ENCODE measurements at places on chromosomes 2 and 18. TPM values are rescaled to one million over a fixed set of nuclear protein-coding genes. Genes with fewer than 3 reads are reported as not detected.

- no peak for DNase-seq
These were observed 674.9 kb downstream of the ZEB2 start for GRCh38 chr2:143844986-143845385.

- no peak for DNase-seq
These were observed 25.5 kb upstream of the CTNNA2 start for GRCh38 chr2:79487399-79487798.

- no peak for DNase-seq
These were observed 213.2 kb upstream of the CNTNAP5 start for GRCh38 chr2:123811846-123812245.

Gene FBXO36
- polyA plus RNA-seq = 7.6 TPM

DNA sequence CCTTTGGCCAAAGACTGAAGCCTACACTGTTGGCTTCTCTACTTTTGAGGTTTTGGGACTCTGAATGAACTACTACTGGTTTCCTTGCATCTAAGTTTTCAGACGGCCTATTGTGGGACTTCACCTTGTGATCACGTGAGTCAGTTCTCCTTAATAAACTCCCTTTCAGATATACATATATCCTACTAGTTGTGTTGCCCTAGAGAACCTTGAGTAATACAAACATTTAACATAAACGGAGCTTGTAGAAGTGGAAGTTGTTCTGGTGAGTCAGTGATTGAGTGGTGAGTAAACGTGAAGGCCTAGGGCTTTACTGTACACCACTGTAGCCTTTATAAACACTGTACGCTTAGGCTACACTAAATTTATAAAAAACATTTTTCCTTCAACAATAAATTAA, 107.2 kb upstream of the CDH2 start:
- no peak for DNase-seq

- DNase-seq = no peak
These were observed 44.1 kb downstream of the MREG start for GRCh38 chr2:215969131-215969841.

DNA sequence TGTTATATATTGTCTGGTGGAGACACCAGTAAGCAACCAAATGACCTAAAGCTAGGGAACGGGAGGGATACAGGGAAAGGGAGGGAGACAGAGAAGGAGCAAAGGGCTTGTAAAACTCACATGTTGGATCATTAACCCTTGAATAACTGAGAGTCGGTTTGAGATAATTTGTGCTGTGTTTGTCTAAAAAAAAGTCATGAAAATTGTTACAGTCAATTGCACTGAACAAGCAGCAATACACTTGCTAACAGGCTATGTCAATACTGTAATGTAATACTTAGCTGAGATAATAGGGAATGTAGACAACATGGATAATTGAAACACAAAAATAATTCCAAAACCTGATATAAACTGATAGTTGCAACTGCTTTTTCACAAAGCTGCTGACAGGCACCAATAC, 71.3 kb upstream of the ZNF521 start:
- DNase-seq = no peak

- DNase-seq = no peak
These were observed 776.3 kb upstream of the CDH7 start for GRCh38 chr18:64974391-64975125.

Data from left kidney (tissue), 8 donors.